ENCODE measurements at places on chromosomes 5 and 9.

DNA sequence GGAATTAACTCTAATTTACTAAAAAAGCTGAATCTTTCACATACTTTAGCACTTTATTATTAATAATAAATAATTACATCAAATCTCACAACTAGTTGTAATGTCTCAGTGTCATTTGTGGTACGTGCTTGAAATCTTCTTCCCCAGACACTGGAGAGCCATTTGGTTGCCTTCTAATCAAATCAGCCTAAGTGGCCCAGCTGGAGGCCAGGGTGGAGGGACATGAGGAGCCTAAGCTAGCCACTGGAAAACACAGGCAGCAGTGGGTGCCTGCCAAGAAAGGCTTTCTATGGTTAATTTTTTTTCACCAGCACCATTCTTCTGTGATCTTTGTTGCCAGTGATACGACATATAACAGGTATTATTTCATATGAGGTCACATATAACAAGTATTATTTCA lies 117.0 kb downstream of the ERCC6L2 start:
- no peak for DNase-seq

DNA sequence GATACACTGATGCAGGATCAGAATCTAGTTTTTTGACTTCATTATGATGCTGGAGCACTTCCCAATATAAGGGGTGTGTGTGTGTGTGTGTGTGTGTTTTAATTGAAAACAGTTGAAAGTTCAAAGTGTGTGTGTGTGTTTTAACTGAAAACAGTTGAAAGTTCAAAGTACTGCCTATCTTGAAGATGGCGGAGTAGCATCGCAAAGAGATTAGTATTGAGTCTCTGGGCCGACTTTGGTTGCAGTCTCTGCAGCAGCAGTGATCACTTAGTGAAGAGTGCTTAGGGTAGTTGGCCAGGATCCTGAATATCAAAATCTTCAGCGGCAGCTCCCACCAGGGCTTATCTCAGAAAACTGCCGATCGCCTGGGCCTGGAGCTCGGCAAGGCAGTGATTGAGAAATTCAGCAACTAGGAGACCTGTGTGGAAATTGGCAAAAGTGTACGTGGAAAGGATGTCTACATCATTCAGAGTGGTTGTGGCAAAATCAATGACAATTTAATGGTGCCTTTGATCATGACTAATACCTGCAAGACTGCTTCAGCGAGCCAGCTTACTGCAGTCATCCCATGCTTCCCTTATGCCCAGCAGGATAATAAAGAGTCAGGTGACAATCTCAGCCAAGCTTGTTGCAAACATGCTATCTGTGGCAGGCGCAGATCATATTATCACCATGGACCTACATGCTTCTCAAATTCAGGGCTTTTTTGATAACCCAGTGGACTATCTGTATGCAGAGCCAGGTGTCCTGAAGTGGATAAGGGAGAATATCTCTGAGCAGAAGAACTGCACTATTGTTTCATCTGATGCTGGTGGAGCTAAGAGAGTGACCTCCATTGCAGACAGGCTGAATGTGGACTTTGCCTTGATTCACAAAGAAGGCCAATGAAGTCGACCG lies 7.3 kb upstream of the SCAI start:
- DNase-seq, result no peak

- DNase-seq, result no peak
Measured at GRCh38 chr9:37385286-37385685, 37.2 kb upstream of the GRHPR start.

DNA sequence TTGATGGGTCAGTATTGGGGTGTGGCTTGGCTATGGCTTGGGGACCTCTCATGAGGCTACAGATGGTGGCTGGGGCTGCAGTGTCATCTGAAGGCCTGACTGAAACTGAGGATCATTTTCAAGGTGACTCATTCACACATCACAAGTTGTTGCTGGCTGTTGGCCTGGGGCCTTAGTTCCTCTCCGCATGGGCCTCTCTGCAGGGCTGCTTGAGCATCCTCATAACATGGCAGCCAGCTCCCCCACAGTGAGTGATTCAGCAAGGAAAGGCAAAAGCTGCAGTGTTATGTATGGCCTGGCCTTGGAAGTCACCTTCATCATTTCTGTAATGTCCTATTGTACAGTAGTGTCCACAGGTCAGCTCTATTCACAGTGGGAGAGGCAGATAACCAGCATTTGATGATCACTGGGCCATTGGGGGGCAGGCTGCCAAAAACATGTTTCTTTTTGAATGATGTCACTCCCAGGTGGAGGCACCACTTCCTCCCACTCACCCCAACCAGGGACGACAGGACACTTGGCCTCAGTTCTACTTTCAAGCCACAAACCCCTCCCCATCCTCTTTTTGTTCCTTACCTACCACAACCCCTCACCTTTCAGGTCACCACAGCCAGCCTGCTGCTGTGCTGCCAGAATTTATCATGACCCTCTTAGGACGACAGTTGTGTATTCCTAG lies 14.4 kb downstream of the FGD3 start:
- no peak for DNase-seq

- DNase-seq, result no peak
Measured at GRCh38 chr5:137842296-137842695, 25.4 kb upstream of the MYOT start.

DNA sequence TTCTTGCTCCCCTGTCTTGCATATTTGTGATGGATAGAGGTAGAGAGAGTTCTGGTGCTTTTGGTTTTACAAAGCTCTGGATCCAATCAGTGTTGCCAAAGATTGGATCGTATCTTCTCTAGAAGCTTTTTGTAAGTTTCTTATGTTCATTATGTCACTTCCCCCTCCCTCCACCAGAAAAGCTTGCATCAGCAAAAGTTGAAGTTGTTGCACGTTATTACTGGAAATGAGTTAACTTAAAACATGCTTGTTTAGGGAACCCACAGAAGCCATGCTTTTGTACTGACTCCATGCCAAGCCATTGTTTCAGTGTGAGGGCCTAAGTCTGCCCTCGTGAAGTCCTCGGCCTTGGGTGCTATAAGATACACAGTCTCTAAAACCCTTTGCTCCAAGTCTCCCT lies 186.5 kb downstream of the ERCC6L2 start:
- no peak for DNase-seq

GRCh38 chr5:175202463-175203068 lies 241.4 kb downstream of the DRD1 start:
- no peak for DNase-seq

- DNase-seq, result no peak
Measured at GRCh38 chr9:29945012-29945411, 2371.7 kb upstream of the C9orf72 start.

DNA sequence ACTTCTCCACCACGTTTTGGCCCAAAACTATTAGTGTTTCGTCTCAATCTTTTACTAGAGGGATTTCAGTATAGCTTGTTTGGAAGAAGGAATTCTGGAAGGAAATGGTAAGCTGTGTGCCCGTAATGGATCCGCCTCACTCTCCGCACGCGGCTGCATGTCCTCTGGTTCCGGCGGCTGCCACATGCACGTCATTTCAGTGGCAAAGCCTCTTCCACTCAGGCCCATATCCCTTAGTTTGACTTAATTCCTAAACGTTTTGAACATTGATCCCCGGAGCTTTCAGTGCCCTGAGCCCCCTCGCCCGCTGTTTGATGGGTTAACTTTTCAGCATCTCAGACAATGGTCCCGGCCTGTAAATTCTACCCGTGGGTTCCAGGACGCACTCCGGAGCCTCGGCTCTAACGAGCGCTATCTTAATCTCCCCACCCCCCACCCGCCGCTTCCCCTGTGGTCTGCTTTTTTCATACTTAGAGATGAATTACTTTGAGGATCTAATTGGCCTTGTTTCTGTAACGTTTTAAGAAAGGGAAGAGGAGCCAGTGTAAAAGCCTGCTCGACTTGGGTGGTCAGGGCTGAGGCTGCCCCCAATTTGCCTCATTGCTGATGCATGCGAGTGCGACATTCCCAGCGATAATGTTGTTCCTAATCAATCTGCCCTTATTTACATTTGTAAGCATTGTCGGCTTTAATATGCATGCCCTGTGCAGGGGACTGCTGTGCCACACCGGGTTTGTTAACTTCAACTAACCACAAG lies 4.6 kb downstream of the PTCH1 start:
- no peak for DNase-seq

GRCh38 chr9:130219661-130220096 lies 45.9 kb upstream of the HMCN2 start:
- no peak for DNase-seq

DNA sequence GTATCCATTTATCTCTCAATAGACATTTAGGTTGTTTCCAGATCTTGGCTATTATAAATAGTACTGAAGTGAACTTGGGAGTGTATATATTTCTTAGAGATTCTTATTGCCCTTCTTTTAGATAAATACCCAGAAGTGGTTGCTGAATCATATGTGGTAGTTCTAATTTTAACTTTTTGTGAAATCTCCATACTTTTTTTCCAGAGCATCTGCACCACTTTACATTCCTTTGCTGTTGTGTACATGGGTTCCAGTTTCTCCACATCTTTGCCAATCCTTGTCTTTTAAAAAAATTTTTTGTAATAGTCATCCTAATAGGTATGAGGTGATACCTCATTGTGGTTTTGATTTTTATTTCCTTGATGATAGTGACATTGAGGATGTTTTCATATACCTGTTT lies 303.7 kb downstream of the CCDC171 start:
- no peak for DNase-seq

DNA sequence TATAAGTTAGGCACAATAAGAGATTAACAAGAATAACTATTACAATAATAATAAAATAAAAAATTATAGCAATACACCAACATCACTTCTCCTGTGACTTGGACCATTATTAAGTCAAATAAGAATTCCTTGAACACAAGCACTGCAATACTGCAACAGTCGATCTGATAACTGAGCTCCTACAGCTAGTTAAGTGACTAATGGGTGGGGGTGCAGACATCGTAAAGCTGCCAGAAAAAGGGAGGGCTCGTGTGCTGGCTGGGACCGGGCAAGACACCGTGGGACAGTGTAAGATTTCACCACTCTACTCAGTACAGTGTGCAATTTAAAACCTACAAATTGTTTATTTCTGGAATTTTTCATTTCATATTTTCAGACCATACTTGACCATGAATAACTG lies 78.8 kb downstream of the SNX24 start:
- no peak for DNase-seq

DNA sequence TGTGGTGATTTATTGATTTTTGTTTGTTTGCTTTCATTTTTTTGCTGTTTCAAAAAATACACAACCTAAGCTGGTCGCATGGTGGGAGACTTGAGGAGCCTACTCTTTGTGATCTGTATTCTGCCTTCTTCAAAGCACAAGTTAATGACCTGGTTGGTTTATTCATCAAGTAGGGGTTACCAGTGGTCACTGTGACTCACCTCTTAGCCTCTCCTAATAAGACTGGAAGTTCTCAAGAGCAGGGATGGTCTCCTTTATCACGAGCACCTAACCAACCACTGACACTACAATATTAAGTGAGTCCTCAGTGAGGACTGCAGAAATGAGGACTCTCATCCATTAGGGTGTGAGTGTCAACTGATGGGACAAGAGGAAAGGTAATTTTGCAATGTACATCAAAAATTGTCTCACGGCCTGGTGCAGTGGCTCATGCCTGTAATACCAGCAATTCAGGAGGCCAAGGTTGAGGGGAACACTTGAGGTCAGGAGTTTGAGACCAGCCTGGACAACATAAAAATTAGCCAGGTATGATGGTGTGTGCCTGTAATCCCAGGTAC lies 13.6 kb upstream of the MTMR12 start:
- no peak for DNase-seq

- no peak for DNase-seq
Measured at GRCh38 chr9:137253717-137254623, 1.2 kb upstream of the NELFB start.

DNA sequence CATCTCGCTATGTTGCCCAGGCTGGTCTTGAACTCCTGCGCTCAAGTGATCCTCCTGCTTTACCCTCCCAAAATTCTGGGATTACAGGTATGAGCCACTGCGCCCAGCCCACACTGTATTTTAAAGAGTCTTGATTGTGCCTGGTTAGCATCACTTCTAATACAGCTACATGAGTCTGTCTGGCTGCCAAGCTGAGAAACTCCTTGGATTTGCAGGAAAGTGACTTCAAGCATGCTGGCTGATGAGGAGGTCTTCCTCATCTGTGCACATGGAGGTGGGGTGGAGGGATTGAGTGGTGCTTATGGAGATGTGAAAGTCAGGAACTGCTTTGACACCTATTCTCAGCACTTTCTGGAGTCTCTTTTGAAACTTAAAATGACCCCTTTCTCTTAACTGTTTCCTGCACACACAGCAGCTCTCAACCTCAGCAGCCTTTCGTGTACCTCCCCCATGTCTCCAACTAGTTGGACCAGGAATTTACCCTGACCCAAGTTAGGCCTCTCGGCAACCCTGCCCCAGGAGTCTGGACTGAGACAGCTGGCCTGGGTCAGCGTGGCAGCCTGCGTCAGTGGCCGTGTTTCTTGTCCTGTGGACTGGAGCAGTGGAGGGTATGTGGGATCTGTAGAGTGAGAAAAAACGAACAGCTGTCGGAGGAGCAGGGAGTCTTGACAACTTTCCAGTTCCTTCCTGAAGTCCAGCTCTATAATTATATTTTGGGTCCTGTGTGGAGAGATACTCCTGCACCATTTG lies 72.5 kb downstream of the ACER2 start:
- DNase-seq, result no peak

DNA sequence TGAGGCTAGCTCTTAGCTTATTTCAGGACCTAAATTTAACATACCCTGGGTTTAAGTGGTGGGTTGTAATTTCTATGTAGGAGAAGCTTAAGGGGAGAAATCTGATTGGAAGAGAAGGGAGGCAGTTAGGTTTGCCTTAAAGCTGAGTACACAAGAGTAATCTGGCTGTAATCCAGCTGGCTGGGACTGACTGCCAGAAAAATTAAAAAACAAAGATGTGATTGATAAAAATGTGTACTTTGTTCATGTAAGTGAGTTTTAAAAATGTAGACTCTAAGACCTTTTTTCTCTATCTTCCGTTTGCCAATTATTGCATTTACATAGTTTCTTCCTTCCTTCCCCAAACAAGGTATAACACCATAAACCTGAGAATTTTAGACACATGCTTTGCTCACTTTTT lies 17.5 kb upstream of the MSMP start:
- DNase-seq, result no peak

DNA sequence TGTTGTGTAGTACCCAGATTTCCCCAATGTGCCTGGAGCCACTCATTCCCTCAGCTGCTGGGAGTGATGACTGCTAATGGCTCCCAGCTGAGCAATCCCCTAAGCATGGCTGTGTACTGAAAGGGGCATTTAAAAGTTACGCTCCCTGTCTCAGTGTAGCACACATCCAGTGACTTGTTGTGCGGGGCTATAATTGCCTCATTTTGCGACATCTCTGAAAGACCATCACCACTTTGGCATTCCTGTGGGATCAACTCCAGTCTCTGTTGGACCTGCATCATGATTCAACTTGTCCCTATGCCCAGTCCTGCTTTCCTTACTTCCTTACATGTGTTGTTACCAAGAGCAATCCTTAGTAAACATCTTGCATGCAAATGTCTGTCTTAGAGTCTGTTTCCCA lies 201.2 kb upstream of the MPDZ start:
- no peak for DNase-seq

DNA sequence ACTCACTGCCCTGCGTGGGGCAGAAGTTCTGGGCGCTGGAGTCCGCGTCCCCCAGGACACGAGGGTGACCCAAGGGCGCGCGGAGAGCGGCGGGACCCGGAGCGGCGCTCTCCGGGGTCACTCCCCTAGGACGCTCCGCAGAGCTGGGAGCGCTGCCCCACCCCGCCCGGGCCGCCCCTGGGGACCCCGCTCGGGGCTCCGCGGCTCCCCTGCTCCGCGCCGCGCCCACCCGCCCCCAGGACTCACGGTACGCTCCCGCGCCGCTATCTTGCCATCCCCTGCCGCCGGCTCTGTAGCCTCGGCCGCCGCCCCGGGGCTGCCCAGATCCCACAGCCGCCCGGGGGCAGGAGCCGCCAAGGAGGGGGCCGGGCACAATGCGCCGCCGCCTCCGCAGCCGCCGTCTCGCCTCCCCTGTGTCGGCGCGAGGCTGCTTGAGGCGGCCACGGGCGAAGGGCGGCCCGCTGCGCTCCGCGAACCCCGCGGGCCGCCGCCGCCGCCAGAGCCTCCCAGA lies 303 bp downstream of the LIFR start:
- DNase-seq, result no peak

Data from activated CD8-positive, alpha-beta memory T cell treated with anti-CD3 and anti-CD28 coated beads for 1 hour (primary cell).